ENCODE measurements at places on chromosomes 4 and X.

DNA sequence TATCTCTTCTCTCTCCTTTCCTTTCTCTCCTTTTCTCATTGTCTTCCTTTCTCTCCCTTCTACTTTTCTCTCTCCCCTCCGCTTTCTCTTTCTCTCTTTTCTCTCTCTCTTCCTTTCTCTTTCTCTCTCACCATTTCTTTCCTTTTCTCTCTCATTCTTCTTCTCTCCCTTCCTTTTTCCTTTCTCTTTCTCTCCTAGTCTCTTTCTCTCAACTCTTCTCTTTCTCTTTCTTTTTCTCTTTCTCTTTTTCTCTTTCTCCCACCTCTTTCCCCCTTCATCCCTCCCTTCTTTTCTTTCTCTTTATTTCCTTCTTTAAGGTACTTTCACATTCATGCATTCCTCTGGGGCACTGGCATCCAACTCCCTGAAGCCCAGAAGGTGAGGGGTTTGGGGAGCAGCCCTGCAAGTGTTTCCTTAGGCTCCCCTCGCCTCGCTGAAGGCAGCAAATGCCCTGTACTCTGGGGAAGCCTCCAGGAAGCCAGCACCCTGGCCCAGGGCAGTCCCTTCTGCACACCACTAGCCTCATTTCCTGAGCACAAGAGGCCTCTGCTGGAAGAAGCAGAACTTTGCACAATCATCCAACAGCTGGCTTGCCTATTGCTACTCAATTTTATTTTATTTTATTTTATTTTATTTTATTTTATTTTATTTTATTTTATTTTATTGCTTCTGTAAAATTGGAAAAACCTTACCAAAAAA is 124.2 kb downstream of the NFKB1 start:
- no peak for DNase-seq

GRCh38 chrX:123436512-123437136 is 252.5 kb downstream of the GRIA3 start:
- peak; percentile 38 for DNase-seq

DNA sequence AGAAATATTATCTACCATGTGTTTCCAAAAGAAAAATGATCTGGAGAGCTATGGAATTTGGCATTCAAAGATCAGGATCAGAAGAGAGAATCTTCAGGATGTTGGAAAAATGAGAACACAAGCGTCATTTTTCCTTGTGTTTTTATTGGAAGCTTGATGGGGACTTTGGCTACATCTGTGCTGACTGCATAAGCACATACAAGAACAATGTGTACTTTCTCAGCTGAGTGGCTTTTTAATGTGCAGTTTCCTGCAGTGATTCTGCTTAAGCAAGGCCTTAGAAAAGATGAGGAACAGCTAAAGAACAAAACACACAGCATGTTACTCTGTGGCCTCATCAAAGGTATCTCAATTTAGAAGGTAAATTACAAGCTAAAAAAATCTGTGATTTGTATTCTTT is 1039.9 kb downstream of the GLUD2 start:
- DNase-seq, result no peak

- no peak for DNase-seq
Observed at GRCh38 chrX:24153178-24153795, 3.8 kb downstream of the ZFX start.

- no peak for DNase-seq
Observed at GRCh38 chr4:98319021-98319420, 57.8 kb downstream of the RAP1GDS1 start.

DNA sequence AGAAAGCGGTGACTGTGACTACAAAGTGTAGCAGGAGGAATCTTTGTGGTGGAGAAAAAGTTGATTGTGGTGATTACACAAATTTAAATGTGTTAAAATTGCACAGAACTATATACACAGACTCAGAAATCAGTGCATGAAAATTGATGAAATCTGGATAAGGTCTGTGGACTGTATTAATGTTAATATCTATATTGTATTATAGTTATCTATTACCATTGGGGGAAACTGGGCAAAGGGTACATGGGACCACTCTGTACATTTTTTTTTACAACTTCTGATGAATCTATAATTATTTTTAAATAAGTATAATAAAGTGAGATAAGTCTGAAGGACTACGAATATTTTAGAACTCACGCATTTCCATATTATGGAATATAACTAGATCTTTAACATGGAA is 1.8 kb upstream of the JADE3 start:
- no peak for DNase-seq

DNA sequence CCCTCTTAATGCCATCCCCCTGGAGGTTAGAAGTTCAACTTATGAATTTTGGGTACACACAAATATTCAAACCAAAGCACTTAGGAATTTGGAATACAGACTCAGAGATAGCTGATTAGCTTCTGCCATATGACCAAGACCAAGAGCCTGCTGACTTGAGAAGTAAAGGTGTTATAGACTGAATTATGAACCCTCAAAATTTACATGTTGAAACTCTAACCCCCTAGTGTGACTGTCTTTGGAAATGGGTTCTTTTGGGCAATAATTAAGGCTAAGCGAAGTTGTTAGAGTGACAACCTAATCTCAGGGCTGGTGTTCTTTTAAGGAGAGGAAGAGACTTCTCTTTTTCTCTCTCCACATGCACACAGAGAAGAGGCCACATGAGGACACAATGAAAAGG is 151.2 kb downstream of the COX18 start:
- DNase-seq, result no peak

DNA sequence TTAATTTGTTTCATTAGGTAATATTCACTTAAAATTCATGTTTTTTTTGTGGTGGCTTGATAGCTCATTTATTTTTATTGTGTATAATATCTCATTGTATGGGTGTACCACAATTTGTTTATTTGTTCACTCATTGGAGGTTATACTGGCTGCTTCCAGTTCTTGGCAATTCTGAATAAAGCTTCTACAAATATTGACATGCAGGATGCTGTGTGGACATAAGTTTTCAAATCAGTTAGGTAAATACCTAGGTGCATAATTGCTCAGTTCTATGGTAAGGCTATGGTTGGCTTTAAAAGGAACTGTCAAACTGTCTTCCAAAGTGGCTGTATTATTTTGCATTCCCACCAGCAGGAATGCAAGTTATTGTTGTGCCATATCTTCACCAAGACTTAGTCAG is 504.5 kb upstream of the GALNTL6 start:
- no peak for DNase-seq

- no peak for DNase-seq
Observed at GRCh38 chrX:32116047-32116446, 1044.2 kb upstream of the FTHL17 start.

DNA sequence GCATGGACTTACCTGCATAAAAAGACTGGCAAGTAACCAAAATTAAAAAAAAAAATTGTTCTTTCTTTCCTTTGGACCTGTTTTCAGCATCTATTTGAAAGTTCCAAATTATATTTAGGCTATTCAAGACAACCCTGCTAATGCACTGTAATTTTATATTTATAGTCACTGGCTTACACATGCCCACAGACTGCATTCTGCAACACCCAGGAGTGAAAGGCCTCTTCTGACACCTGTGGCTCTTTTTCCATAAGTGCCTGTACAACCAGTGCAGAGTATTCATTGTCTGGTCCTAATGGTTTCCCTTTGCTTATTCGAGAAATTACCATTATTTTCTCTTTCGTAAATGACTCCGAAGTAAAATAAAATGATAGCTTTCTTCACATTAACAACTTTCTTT is 143.3 kb downstream of the RNF150 start:
- DNase-seq, result no peak

DNA sequence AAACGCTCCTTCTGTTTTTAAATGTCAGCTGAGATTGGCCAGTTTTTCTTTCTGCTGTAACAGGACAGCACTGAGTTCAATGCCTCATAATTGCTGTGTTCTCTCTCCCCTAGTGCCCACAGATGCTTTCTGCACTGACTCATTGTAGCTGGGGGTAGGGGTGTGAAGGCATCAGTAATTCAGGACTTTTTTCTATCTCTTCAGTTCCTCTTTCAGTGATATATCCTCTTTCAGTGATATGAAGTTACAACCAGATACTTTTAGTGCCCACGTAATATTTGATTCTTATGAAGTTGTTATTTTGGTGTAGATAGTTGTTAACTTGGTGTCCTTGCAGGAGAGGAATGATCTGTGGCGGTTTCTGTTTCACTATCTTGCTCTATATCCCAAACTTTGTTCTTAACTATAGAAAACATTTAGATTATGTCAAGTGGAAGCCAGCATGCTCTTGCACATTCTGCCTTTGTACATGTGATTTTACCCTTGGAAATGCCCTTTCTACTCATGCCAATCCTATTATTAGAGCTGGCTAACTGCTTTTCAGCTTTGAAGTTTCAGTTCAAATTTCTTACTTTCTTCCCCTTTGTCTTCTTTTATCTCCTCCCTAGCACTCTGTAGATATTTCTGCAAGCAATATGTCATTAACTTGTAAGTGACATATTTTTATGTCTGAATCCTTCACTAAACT is 1258.4 kb downstream of the FAM133A start:
- no peak for DNase-seq

- no peak for DNase-seq
Observed at GRCh38 chr4:153755186-153755585, 4.6 kb downstream of the RNF175 start.

- no peak for DNase-seq
Observed at GRCh38 chrX:14964500-14964899, 91.3 kb downstream of the MOSPD2 start.

GRCh38 chr4:135508006-135508714 is 1306.6 kb upstream of the PABPC4L start:
- DNase-seq, result no peak

DNA sequence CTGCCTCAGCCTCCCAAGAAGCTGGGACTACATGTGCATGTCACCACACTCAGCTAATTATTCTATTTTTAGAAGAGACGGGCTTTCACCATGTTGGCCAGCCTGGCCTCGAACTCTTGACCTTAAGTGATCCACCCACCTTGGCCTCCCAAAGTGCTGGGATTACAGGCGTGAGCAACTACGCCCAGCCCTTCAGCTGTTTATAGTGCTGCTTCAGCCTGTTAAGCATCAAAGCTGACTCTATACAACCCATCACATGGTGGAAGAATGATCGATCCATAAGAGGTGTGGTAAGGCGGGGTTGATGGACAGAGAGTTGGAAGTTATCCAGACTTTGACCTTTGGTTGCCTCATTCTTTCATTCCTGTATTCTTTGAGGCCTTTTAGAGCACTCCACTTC is 56.2 kb upstream of the RAPGEF2 start:
- DNase-seq, result no peak

DNA sequence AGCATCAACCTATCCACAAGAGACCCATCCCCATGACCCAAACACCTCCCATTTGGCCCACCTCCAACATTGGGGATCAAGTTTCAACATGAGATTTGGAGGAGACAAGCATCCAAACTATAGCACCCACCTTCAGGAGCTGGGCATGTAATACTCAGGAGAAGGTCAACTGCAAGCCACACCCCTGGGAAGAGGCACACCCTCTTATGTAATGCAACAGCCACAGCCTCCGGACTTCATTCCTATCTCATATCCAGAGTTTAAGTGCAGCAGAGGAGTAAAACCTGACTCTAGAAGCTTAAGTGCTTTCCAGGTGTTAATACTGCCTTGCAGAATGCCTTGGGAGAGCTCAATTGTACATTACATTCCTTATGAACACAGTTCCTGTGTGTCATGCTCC is 197.4 kb downstream of the PTTG2 start:
- DNase-seq, result no peak

GRCh38 chrX:9816084-9816700 is 30.0 kb downstream of the SHROOM2 start:
- DNase-seq, result no peak

- no peak for DNase-seq
Observed at GRCh38 chr4:135277068-135277979, 1075.7 kb upstream of the PABPC4L start.

DNA sequence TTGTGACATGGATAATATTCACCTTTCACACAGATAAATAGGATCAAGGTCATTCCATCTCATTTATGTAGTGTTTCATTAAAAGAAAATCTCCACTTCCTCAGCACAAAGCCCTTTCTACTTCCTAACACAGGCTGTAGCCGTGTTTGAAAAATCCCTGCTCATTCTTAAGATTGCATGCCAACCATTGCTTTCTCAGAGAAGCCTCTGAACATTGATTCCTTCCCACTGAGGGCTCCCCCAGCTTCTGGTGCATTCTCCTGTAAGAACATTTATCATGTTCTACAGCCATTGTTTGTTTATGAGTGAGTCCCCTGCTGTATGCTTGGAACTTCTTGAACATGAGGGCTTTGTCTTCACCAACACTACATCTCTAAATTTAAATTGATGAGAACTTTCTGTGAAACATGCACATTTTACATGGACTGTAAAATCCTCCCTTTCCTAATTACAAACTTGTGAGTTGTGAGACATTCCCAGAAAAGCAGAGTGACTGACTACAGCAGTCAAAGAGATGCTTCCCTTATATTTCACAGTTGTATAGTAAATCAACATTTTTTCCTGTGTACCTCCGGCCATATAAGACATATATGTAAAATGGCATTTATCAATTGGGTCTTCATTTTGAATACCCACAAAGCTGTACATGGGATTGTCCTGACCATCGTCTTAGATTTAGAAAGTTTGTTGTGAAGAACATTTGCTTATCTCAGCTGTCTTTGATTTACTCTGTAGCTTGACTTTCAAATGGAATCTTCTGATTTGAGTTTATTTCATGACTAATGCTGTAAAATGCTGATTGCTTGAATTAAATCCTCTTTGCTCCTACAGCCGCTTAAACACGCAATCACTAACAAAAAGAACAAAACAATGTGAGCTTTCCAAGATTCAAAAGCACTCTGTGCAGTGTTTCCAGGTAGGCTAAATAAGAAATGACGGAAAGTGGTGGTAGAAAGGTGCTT is 600.5 kb upstream of the SLIT2 start:
- no peak for DNase-seq

DNA sequence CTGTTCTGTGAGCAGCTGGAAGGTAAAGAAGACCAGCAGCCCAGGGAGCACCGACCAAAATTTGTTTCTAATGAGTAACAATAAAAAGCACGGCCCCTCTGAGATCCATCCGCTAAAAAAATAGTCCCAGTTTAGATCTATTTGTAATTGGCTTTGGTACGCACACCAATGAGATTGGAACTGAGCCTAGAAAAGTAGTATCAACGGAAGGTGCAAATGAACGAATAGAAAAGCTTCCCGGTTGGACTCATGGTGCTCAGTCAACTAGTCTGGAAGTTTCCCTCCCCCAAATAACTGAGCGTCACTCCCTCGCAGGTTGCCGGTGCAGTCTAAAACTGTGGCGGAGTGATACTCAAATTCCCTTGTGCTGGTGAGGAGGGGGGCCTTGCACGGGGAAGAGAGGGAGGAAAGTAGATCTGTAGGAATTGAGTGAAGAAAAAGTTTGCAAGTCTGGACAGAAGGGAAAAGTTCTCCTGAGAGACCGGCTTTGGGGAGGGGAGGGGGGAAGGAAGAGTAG is at the start of gene COL4A5:
COL4A5 (plus strand) TSS at position 413 of the 517 bp plus-strand sequence. CDS start 288 bp downstream, outside the sequence.
- DNase-seq, result peak; percentile 74

- no peak for DNase-seq
Observed at GRCh38 chr4:106691749-106692148, 323.2 kb upstream of the GIMD1 start.

All from NT2/D1 (cell line).